ENCODE measurements at places on chromosomes 5 and 9.

DNA sequence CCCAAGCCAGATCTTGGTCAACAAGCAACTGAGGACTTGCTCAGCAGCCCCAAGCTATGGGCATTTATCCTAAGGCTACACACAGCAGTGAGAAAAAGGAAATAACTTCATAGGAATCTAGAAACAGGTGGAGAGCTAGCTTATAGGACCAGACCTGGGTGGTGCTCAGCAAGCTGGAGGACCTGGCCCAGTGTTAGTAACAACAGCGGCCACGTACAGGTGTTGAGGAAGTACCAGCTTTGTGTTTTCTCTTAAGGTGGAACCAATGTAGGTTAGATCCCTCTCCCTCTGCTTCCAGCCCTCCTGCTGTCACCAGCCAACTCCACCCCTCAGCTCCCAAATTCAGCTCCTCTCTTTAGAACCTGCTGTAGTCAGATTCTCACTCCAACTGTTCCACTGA lies 43.4 kb downstream of the IRF1 start:
- no peak for DNase-seq

DNA sequence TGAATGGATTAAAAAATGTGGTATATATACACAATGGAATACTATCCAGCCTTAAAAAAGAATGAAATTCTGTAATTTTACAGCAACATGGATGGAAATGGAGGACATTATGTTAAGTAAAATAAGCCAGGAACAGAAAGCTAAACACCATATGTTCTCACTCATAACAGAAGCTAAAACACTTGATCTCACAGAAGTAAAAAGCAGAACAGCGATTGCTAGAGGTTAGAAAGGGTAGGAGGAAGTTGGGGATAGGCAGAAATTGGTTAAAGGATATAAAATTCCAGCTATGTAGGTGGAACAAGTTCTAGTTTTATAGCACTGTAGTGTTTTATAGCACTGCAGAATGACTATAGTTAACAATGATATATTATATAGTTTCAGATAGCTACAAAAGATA lies 15.8 kb downstream of the MARCHF3 start:
- no peak for DNase-seq

GRCh38 chr5:36683821-36684434 lies 77.5 kb downstream of the SLC1A3 start:
- no peak for DNase-seq

GRCh38 chr9:137851516-137852267 lies 25.9 kb upstream of the CACNA1B start:
- DNase-seq = no peak

DNA sequence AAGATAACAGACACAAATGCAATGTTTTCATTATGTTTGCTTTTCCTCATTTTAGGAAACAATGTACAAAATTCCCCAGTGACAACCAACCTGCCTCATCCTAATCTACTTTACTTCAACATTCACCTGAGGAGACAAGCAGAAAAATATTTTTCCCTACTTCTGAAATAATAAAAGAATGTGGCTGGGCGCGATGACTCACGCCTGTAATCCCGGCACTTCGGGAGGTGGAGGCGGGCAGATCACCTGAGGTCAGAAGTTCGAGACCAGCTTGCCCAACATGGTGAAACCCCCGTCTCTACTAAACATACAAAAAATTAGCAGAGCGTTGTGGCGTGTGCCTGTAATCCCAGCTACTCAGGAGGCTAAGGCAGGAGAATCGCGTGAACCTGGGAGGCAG lies 36.9 kb downstream of the MYO10 start:
- DNase-seq = no peak

DNA sequence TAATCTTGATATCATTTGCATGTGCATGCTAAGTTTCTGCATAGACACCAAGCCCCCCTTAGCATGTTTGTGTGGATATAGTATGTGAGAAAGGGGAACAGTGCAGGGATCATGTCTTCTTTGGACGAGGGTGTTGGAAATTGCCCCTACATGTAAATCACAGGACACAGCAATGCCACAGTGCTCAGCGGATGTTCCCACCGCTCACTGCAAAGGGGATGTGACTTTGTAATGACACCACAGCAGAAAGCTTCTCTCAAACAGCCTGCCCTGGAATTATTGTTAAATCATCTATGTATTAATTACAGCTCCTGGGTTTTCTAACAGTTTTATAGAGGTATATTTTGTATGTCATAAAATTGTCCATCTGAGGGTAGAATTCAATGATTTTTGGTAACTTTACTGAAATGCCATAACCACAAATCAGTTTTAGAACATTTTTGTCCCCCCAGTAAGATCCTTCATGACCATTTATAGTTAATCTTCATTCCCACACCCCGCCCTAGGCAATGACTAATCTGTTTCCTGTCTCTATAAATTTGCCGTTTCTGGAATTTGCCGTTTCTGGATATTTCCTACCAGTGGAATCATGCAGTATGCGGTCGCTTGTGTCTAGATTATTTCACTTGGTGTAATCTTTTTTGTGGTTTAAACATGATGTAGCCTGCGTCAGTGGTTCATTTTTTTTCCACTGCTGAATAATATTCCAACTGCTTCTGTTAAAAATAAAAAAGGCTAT lies 648.5 kb upstream of the WWC1 start:
- no peak for DNase-seq

DNA sequence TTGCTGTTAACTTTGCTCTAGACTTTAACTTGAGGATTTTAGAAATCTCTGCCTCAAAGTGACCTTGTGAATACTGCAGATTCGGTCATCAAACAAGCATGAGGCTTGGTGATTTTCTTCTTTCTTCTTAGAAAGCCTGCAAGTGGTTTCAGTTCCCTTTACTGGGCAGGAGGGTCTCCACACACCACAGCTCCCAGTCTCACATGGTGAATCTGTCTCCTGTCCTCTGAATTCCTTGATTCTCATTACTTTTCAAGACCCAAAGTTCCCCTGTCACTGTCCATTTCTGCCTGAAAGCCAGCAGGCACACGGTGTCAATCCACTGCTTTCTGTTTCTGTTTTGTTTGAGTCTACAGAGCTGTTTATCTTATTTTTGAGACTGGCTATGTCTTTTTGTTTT lies 14.1 kb downstream of the HSPB3 start:
- no peak for DNase-seq

GRCh38 chr9:128011071-128011817 lies 30.5 kb upstream of the EEIG1 start:
- no peak for DNase-seq

GRCh38 chr9:113129884-113130283 lies 20.9 kb upstream of the SLC31A2 start:
- no peak for DNase-seq

GRCh38 chr9:72012646-72013045 lies 47.8 kb downstream of the C9orf57 start:
- DNase-seq = no peak

DNA sequence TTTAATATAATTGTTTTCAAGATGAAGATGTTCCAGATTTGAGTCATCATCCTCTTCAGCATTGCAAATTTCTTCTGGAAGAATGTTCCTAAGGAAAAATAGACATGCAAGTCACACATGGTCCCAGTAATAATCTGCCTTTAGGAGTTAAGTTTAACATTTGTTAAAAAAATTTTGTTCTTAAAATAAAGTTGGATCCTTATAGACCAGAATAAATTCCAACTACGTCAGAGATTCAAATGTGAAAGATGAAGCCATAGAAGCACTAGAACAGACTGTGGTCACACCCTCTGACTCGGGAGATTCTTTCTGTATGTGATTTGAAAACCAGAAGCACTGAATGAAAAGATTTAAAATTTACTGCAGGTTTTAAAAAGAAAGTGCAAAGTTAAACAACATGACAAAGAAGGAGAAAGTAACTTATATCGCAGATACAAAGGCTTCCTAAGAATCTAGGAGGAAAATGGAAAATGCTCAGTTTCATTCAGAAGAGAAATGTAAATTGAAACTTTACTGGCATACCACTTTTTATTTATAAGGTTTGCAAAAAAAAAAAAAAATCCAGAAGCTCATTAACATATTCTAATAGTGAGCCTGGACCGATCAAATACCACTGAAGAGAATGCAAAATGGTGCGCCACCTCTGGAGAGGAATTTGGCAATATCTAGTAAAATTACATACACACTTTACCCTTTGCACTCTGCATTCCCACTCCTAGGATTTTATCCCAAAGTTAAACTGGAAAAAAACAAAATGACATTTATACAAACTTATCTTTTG lies 14.3 kb upstream of the ASPN start:
- DNase-seq = no peak

DNA sequence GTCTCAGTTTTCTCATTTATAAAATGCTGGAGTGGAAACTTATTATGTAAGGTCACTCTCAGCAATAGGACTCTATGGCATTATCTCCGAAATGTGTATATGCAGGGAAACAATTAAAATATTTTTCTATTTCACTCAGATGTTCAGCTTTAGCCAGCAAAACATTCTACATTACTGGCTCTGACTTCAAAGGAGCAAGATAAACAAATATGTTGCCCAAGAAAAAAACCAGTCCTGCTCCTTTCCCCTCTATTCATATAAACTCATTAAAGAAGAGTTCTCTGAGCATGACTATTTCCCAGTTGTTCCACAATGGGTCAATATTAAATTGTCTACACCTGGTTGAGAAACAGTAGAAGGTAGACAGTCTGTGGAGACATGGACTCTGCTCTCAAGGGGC lies 155.0 kb downstream of the NPR3 start:
- DNase-seq = no peak

GRCh38 chr5:159449925-159450324 lies 119.6 kb upstream of the IL12B start:
- DNase-seq = peak; percentile 45

GRCh38 chr9:450057-450456 lies 235.4 kb downstream of the DOCK8 start:
- DNase-seq = no peak

- DNase-seq = peak; percentile 60
These were observed 92.4 kb downstream of the ARL15 start for GRCh38 chr5:54217826-54218503.

DNA sequence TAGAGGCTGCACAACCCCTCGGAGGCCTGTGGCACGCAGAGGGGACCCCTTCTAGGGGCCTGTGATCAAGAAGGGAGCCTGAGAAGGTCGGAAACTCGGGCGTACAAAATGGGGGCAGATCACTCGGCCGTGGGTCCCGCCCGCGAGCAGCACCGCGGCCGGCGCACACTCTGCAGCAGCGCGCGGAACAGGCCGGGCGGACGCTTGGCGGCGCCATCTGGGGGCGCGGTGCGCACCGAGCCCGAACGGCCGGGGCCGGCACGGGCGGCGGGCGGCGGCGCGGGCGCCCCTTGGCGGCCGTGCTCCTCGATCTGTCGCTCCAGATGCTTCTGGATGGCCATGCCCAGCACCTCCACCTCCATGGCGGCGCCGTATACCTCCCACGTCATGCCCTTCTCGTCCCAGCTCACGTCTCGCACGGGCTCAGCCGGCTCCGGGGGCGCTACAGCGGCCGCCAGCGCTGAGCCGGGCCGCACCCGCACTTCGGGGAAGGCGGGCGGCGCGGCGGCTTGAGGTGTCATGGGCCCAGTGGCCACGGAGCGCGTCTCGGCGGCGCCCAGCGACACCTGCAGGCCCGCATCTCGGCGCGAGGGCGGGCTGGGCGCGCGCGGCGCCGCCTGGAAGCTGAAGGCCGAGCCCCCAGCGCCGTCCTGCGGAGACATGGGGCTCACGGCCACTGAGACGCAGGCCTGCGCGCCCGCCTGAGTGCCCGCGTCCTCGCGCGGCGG lies 13.1 kb downstream of the GPRIN1 start:
- no peak for DNase-seq

DNA sequence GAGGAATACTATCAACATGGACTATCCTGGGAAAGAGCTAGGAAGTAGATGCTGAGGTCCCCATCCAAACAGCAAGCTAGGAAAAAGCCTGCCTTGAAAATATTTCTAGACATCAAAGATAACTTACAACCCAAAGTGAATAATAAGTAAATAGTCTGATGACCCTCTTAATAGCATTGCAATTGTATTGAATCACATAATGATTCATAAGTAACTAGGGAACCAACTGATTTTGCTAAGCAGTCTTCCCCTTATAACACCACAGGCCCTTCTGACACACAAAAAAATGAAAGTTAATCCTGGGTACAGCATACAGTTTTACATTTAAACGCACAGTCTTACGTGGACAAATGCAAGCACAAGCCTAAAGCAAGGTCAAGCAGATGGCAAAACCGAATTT lies 199.3 kb downstream of the RFK start:
- DNase-seq = peak; percentile 59

GRCh38 chr5:6593148-6594016 lies 39.5 kb downstream of the NSUN2 start:
- no peak for DNase-seq

GRCh38 chr5:154756868-154757813 lies 2.0 kb downstream of the LARP1 start:
- no peak for DNase-seq

DNA sequence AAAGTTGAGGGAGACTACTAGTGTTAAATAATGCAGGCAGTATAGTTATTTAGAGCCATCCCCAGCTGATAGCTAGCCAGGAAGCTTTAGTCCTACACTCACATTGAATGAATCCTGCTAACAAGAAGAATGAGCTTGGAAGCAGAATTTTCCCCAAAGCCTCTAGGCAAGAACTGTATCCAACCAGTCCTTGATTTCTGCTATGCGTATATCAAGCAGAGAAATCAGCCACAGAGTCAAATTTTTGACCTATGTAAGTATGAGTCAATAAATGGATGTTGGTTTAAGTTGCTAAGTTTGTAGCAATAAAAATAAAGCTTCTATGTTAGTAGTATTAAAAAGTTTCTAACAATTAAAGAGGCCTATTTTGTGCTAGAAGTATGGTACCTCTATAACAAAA lies 672.1 kb upstream of the CHD1 start:
- no peak for DNase-seq

DNA sequence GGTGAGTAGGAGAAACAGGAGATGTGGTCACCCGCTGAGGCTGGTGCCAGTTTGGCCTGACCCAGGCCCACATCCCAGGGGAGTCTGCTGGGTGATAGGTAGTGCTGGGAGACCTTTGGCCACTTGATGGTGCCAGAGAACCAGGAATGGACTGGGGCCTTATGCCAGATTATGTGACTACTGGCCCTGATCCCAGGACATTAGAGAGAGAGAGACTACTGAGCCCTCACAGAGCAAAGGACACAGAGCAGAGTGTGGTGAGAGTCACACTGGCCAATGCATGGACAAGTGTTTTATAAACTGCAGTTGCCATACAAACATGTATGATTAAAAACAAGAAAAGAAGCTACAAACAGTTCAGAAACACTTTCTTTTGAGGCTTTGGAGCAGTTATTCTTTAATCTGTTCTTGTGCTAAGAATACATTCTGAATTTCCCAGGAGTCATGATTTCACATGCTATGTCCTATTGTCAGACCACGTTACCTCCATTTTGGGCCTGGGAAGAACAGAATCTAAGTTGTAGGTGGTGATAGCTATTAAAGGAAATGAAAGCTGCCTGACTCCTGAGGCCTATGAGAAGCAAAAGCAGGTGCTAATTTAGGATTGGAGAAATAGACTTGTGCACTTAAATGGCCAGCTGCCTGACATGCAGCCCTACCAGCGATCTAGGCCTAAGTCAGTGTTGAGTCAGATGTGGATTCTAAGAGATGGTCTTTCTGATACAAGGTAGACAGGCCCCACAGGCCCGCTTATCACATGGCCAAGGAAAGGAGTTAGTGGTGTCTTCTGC lies 32.6 kb upstream of the TMOD1 start:
- DNase-seq = peak; percentile 28

All from kidney glomerular epithelial cell (primary cell).